Left cardiac atrium (tissue), 4 donors: ENCODE measurements at places on chromosomes 2 and 18. TPM values are rescaled to one million over a fixed set of nuclear protein-coding genes. Genes with fewer than 3 reads are reported as not detected.

DNA sequence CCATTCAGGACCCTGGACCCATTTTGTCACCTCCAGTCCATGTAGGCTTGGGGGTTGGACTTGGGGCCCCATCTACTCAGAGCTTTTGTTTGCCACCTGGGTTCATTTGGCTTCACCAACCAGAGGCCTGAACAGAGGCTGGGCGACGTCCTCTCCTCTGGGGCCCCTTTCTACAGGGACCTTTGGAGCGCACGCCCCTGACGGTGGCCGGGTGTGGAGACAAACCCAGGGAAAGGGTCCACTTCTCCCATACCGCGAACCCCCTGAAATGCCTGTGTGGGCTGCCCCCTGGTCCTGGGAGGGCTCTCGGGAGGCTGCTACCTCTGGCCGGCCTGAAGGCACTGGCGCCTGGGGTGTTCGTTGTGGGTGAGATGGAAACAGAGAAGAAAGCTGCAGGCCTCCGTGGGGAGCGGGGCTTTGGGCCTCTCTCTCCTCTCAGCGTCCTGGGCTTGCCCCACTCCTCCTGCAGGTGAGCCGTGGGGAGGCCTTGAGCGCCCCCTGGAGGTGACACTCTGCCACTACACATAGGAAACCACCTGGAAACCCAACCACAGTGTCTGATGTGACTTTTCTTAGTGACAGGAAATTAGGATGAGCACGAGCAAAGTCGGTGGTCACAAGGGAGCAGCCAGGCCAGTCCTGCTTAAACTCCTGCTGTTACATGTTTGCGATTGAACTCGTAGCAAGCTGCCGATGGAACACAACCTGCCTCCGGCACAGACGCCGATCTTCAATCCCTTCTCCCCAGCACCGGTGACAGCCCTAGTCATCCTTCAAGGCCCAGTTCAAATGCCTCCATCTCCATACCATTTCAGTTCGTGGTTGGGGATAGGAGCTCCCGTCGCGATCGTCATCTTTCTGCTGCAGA is 12.0 kb upstream of the NTSR2 start:
- DNase-seq: no peak

GRCh38 chr2:130339885-130340745 is 2.6 kb upstream of the IMP4 start:
- no peak for DNase-seq

DNA sequence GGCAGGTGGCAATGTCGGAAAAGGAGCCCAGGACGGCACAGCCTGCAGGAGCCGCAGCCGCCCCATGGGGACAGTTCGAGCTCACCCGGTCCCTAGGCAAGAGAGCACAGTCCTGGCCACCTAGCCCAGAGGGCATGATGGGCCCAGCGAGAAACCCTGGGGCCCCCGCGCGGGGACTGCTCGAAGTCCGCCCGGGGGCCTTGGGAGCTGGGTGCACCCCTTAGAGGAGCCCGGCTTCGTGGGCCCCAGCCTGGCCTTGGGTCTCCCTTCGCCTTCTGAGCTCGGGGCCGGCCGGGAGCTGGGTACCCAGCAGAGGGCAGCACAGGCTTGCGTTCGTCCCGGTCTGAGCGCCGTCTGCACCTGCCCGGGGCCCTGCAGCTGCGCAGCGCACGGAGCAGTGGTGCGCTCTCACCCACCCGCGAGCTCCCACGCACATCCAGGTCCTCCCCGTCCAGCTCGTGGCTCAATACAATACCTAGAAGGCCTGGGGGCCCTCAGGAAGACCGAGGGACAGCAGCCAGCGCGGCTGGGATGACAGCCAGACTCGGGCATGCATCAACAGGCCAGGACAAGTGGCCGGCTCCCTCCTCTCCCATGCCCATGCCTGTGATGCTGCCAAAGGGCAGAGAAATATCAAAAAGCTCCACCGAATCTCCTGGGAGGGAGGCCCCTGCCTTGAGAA is 96.2 kb upstream of the ZNF532 start:
- peak; percentile 77 for DNase-seq

GRCh38 chr2:113156278-113157117 is 17.3 kb upstream of the PSD4 start:
- DNase-seq: no peak

DNA sequence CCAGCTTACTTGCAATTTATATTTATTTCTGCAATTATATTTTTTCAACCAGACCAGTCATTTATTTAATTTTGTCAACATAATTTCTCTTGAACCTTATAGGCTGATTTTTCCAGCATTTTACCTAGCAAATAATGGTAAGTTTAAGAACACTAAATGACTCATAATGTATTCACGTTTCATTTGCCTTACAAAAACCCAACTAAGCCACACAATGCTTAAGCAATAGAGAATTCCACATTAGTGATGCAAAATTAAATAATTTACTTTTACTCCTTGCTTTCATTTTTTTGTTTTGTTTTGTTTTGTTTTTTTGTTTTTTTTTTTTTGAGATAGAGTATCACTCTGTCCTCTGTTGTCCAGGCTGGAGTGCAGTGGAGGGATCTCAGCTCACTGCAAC is 110.4 kb upstream of the VRK2 start:
- no peak for DNase-seq

DNA sequence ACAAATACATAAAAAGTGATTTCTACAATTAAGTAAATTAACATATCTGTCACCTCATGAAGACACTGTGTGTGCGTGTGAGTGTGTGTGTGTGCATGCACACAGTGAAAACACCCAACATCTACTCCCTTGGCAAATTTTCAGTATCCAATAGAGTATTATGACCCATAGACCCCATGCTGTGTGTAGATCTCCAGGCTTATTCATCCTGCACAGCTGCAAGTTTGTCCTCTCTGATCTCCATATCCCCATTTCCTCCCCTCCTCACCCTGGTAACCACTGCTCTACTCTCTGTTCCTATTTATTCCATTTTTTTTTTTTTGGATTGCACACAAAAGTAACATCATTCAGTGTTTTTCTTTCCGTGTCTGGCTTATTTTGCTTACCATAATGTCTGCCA is 391.0 kb downstream of the SOX11 start:
- DNase-seq: no peak

GRCh38 chr2:187569042-187569441 is 14.8 kb upstream of the TFPI start:
- no peak for DNase-seq

DNA sequence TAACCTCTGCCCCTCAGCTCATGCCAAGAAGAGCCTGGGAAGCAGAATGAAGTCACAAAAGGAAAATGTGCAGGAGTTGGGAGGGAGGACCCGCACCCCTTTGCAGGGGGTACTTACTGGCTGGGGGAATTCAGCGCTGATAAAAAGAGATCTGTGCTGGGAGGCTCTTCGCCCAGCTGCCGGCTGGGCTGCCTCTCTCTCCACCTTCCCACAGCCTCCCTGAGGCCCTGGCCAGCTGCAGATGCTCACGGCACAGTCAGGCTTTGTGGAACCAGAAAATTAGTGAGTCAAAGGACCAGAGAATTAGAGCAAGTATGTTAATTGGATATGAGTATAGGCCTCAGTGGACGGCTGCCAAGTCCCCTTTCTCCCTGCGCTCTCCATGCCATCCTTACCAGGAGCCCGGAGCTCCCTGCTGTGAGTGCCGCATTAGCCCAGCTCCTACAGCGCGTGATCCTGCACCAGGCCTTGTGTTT is 181.7 kb upstream of the SH3BP4 start:
- DNase-seq: no peak

GRCh38 chr2:241559323-241560161 is 997 bp downstream of the BOK start:
- no peak for DNase-seq

- DNase-seq: no peak
Measured at GRCh38 chr2:21559351-21559750, 435.6 kb downstream of the TDRD15 start.

- no peak for DNase-seq
Measured at GRCh38 chr18:37420315-37420880, 145.2 kb downstream of the CELF4 start.

DNA sequence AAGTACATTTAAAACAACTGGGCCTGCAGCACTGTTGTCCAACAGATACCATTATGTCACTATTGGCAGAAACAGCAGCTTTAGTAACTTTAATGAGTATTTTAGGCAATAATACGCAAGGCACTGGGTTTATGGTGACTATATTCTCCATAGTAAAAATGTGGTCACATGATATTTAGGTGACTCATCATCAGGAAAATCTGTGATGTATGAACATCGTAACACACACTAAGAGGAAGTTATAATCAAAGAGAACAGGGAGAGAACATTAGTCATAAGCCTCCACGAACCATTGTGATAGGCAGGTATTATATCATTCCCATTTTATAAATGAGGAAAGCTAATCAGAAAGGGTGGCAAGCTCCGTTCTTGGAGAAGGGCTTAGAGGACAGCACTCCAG is 36.9 kb downstream of the RAPH1 start:
- no peak for DNase-seq

- no peak for DNase-seq
Measured at GRCh38 chr2:203887677-203888076, 20.1 kb downstream of the CTLA4 start.

- DNase-seq: no peak
Measured at GRCh38 chr2:86015006-86015405, 90.7 kb downstream of the POLR1A start.

- DNase-seq: no peak
Measured at GRCh38 chr2:239770246-239770639, 254.9 kb downstream of the NDUFA10 start.

ABCB11 gene
- 1.1 TPM for total RNA-seq

TMEM169 gene
- 0.13 TPM for total RNA-seq

IMPA2 gene
- total RNA-seq: 17.2 TPM

MROH2A gene
- total RNA-seq: not detected

GAL3ST2 gene
- 0.44 TPM for total RNA-seq

HOXD11 gene
- not detected for total RNA-seq

SMYD1 gene
- total RNA-seq: 116 TPM
